ENCODE measurements at places on chromosomes 1 and 21.

GRCh38 chr1:1052003-1052840, 21.9 kb downstream of the RNF223 start:
- DNase-seq: no peak

DNA sequence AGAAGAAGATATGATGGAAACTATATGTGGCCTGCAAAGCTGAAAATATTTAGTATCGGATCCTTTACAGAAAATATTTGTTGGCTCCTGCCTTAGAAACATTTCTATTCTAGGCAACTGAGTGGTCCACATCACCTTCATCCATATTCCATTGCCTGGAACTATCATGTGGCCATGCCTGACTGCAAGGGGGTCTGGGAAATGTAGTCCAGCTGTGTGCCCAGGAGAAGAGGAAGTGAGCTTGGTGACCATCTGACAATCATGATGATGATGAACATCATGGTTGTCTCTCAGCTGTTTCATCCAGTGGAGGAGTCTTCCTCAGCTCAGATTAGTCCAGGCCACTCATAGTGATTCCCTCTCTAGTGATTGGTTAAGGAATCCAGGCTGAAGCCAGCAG, 61.8 kb upstream of the IFNLR1 start:
- DNase-seq: peak; percentile 59

DNA sequence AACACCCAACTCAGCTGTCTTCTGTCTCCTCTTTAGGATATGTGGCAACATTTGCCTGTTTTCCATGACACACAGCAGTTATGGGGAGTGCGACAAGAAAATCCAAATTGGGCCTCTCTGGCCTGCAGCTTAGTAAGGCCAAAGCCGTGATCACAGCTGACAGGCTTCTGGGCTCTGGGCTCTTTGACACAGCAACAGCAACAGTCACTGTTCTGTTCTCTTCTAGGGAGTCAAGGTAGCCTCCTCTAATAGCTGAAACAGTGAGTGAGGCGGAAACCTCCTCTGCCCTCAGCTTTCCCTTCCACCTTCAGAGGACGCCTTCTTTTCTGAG, 19.0 kb downstream of the CLCA1 start:
- DNase-seq: no peak

- DNase-seq: no peak
Observed at GRCh38 chr1:152745289-152745704, 12.5 kb upstream of the KPRP start.

- no peak for DNase-seq
Observed at GRCh38 chr1:59171788-59172187, 125.1 kb upstream of the FGGY start.

DNA sequence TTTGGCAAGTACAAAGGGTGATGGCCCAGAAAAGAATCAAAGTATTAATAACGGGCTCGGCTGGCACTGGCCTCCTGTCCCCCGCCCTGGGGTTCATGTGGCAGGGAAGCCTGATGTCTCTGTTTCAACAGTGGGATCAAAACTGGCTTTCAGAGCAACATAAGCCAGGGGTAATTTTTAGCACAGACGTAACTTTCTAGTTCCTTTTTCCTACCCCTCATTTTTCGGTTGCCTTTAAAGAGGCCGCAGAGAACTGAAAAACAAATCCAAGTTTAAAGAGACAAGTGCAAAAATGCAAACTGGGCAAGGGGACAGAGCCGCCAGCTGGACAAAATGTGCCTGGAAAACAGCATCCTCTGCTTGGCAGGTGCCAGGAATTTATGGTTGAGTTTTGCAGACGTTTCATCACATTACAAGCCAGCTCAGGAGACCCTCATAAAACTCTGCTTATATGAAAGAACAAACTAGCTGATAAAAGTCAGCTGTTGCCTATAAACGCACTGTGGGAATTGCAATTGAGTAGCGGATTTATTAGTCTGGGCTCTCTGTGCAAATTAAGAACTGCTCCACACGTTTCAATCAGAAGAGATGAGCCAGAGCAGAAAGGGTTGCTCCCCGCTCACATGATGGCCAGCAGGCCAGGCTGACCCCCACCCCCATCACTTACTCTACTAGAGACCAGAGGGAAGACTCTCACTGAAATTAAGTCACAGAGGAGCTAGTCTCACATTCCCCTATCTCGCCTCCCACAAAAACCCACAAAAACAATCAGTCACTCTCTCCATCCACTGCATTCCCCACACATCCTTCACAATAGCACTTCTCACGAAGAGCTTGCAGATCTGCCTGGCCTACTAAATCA, 15.8 kb upstream of the CDCA8 start:
- DNase-seq: no peak

DNA sequence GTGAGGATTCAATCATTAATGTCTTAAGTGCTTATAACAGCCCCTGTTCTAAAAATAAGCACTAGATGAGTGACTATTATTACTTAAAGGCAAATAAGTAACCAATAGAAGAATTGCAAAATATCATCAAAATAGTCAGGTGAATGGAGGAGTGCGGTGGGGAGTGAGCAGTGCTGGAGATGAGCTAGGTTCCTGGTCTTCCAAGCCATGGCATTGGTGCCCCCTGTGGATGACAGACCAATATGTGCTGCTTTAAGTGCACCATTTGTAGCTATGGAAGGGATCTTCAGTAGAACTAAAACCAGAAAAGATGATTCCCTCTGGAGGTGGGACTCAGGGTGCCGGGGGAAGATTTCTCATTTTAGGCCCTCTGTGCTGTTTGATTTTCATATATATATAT, 46.1 kb upstream of the SLC30A1 start:
- DNase-seq: peak; percentile 66

DNA sequence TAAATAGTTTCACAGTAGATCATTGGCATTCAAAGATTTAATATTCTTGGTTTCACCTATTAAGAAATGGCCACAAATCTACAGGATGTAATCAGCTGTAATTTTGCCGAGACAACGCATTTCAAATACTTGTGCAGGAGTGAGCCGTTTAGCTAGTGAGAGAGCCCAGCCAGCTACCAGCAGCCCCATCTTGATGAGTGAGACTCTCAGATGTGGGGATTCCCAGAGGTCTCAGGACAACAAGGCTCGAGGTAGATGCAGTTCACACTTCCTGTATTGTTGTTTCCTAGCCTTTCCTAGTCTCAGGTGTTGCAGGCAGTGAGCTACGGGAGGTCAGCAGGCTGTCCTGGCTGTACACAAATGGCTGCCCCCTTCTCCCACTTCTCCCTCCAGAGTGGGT, 108.6 kb downstream of the PBX1 start:
- DNase-seq: no peak

GRCh38 chr1:17186216-17186909, 18.6 kb upstream of the PADI1 start:
- no peak for DNase-seq
